M059J (cell line): ENCODE measurements at places on chromosomes 6 and 20. TPM values are rescaled to one million over a fixed set of nuclear protein-coding genes. Genes with fewer than 3 reads are reported as not detected.

DNA sequence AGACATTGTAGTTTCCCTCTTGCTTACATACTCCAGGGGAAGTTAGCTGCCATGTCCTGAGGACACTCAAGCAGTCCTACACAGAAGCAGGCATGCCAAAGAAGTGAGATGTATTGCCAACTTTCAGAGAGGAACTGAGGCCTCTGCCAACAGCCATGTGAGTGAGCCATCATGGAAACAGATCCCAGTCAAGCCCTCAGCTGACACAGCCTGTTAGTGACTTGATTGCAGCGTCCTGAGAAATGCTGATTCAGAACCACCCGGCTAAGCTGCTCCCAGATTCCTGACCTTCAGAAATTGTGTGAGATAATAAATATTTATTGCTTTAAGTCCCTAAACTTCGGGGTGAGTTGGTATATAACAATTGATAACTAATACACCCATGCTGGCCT, 38.1 kb downstream of the GSTA2 start:
- DNase-seq = peak; percentile 51

- peak; percentile 19 for DNase-seq
These were observed 79.9 kb downstream of the SEL1L2 start for GRCh38 chr20:13910492-13910891.

GRCh38 chr6:89978749-89979145, 84.5 kb downstream of the GJA10 start:
- DNase-seq = no peak

- no peak for DNase-seq
These were observed 58.7 kb downstream of the UTRN start for GRCh38 chr6:144343701-144344428.

GRCh38 chr20:63074631-63075030, 67.9 kb upstream of the BHLHE23 start:
- DNase-seq = no peak

DNA sequence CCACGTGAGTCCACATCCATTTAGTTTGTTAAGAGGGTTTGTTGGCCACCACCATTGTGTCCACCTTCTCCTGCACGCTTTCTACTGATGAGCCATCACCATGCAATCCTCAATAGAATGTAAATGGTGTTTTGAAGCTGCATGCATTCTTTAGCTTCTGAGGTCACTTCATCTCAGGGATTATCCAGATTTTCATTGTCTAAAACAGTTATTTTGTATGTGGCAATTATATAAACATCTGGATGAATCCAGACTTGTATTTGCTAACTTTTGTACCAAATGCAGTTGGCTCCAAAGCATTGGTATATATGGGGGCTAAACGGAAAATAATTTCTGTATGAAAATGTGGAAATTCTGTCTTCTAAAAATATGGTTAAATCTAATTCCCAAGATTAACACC, 231.2 kb upstream of the ARID1B start:
- DNase-seq = no peak

DNA sequence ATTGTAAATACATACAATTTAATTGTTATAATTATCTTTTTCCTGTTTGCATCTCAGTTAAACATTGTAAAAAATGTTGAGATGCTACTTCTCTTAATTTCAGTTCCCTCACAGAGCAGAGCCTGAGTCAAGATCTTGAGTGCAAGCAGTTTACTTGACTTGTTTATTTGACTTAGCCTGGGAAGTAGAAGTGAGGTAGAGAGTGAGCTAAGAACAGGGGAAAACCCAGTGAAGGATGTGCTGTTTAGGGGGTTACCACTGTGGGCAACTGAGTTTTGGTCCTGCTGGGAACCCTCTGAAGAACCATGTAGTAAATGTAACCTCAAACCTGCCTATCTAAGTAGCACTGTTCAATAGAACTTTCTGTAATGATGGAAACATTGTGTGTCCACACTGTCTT, 495.2 kb upstream of the FLRT3 start:
- DNase-seq = no peak

GRCh38 chr6:161199850-161200249, 74.0 kb downstream of the AGPAT4 start:
- no peak for DNase-seq

DNA sequence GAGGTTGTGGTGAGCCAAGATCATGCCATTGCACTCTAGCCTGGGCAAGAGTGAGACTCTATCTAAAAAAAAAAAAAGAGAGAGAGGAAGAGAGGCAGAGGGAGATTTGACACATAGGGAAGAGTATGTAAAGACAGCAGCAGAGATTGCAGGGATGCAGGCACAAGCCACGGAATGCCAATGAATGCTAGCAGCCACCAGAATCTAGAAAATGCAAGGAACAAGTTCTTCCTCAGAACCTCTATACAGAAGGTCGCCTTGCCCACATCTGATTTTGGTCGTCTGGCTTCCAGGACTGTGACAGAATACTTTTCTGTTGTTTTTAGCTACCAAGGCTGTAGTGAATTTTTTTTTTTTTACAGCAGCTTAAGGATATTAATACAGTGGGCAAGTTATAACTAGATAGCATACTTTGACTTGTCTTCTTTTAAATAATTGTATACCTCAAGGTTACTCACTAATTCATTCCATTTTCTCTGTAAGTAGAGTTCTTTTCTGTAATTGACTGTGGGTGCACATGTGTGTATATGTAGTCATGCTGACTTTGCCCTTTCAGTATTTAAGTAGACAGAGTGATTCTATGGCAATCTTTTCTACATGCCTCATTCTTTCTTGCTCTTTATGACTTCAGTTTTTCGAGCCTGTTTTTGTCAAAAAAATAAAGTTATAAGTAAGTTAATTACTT, 402.2 kb downstream of the GJA1 start:
- DNase-seq = no peak

DNA sequence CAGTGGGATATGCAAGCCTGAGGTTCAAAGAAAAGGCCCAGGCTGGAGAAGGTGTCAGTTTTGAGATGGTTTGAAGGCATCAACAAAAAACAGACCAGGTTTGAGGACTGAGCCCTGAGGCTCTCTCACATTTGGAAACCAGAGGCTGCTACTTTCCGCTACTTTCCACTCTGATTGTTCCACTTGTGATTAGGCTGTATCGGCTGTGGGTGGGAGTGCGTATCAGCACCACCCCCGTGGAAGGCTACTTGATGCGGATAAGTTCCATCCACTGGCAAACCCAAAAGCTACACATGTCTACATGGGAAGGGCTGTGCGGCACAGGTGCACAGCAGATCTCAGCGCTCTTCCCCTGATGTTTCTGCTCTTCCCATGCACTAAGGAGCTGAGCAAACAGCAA, 198.7 kb downstream of the GMPR start:
- DNase-seq = no peak

DNA sequence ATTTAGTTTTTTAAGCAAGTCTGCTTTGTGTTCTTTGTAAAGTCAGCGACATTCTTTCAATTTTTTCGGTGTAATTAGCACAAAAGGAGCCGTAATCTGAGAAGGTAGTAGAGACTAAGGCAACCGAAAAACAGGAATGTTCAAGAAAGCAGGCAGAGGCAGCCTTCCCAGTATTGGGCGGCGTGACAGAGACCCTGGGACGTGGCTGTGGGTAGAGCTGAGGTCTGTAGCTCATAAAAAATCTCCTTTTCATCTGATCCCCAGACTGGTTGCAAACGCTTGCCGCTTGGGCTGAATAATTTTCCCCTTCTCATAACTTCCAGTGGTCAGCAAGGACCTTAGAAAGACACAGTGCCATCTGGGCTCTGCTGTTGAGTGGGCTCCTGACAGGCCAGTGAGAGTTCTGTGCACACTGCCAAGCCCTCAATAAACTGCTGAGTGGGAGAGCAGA, 30.8 kb downstream of the GNAS start:
- DNase-seq = peak; percentile 42

DNA sequence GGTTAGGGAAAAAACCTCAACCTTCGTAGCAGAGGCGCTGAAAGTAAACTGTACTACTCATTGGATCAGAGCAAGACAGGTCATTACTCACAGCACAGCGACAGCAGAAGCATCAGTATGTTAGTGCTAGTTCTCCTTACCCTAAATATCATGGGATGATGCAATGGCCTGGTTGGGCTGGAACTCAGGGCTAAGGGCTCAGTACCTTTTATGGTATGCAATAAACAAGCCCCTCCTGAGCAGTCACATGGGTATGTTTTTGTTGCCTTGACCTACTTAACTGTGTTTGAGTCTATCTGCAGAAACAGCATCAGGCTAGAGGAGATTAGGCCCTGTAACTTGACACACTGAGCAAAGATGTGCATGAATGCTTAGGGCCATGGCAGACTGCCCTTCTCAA, 369.4 kb upstream of the IMPG1 start:
- no peak for DNase-seq

DNA sequence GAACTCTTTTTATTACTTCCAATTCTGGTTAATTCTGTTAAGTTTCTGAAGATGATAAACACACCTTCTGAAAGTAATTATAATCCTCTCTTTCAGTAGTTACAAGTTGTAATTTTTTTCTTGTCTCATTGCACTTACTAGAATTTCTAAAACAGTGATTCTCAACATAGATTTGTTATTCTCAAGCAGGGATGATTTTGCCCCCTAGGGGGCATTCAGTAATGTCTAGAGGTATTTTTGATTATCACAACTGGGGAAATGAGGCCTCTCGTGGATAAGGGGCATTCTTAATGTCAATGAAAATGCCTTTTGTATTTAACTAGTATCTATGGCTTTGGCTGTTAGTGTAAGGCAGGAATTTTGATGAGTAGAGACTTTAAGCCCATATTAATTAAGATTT, 39.4 kb upstream of the MAFB start:
- DNase-seq = no peak

DNA sequence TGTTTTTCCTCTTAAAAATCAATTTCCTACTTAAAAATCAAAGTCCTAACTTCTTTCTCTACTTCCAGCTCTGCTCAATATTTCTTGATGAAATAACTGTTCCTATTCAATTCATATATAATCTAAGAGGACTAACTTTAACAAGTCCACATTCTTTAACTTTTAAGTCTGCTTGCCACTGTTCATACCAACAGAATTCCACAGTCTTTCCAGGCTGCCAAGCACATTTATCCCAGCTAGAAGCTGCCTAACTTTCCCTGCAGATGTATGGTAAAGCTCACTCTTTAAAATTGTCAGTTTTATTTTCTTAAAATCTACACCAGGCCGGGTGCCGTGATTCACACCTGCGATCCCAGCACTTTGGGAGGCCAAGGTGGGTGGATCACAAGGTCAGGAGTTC, 11.5 kb downstream of the CALHM6 start:
- DNase-seq = no peak

DNA sequence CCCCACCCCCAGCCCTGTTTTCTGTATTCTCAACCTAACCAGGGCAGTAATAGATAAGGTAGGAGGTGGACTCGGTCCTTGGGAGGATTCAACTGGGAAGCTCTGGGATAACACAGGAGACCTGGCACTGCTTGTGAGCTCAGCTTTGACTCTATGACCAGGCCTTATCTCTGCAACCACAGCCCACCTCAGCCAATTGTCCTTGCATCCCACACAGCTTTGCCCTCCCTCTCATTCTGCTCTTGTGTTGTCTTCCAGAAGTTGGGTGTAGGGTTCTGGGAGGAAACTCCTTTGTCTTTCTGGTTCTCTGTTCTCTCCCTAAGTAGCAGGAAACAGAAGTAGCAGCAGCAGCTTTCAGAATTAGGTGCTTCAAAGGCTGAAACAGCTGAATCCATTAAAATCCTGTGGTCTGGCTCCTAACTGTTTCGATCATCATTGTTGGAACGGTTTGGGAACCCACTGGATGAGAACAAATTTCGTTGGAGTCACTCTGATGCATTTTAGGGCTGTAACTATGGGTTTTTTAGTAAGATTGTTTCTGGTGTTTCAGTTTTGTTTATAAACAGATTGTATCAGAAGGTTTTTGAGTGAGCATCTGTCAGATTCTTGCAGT, 32.4 kb upstream of the SNX9 start:
- no peak for DNase-seq

GRCh38 chr6:41040101-41040939, 1.3 kb upstream of the UNC5CL start:
- DNase-seq = peak; percentile 81

DNA sequence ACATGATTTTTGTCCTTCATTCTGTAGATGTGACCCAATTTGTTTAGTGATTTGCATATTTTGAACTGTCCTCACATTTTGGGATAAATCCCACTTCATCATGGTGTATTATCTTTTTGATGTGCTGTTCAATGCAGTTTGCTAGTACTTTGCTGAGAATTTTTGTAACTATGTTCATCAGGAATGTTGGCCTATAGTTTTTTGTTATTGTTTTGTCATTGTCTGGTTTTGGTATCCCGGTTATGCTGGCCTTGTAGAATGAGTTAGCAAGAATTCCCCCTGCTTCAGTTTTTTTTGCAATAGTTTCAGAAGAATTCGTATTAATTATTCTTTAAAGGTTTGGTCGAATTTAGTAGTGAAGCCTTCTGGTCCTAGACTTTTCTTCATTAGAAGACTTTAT, 11.9 kb downstream of the KIF25 start:
- DNase-seq = no peak

DNA sequence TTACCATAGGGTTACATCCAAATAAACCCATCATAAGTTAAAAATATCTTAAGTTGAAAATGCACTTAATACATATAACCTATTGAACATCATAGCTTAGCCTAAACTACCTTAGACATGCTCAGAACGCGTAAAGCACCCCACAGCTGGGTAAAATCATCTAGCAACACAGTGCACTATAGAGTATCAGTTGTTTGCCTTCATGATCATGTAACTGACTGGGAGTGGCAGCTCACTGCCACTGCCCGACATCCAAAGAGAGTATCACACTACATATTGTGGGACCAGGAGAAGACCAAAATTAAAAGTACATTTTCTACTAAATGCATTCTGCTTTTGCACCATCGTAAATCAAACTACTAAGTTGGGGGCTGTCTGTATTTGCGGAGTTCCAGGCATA, 31.7 kb downstream of the THEMIS start:
- no peak for DNase-seq

GRCh38 chr20:62134735-62135231, 8.4 kb downstream of the PSMA7 start:
- DNase-seq = peak; percentile 60

GRCh38 chr20:1423625-1424106, 30.8 kb upstream of the FKBP1A start:
- peak; percentile 78 for DNase-seq

DNA sequence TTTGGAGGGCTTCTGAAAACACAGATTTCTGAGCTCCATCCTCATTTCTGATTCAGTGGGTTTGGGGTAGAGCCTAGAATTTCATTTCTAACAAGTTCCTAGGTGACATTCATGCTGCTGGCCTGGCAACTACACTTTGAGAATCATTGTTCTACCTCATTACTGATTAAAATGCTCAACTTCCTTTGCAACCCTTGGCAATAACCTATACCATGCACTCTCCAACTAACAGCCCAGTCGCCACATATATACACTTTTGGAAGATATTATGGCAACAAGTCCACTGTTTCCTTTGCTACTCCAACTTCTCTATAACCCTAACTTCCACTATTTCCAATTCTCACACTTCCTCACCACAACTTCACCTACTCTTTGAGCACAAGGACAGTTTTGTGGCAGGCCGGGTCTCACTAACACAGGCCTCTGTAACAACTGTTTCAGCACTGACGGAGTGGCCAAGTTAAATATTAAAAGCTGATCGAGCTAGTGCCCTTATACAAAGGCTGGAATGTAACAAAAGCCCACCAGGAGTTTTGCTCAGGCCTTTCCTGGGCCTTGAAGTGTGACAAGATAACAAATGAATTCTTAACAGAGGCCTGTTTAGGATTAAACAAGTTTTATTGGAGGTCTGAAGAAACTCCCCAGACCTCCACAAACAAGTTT, 32.1 kb upstream of the RAB23 start:
- no peak for DNase-seq

- DNase-seq = peak; percentile 79
These were observed 816.9 kb downstream of the DHX35 start for GRCh38 chr20:39778847-39779604.

The IRF4 gene
- 0.02 TPM in 1 of 2 replicates, not detected in the other for total RNA-seq

The SCRT2 gene
- not detected in 2 replicates for total RNA-seq

The LY6G5B gene
- 0.10 and 1.1 TPM in 2 replicates for total RNA-seq

The GPR6 gene
- not detected in 2 replicates for total RNA-seq

The RIN2 gene
- 56.6 and 59.6 TPM in 2 replicates for total RNA-seq

The ULBP2 gene
- 75.7 and 88.8 TPM in 2 replicates for total RNA-seq

The PRSS35 gene
- total RNA-seq = 0.25 and 0.49 TPM in 2 replicates
